Fibroblast of mammary gland (primary cell): ENCODE measurements at places on chromosomes 7 and 10.

GRCh38 chr7:45874408-45875131, 1.7 kb upstream of the CCDC201 start:
- peak; percentile 69 for DNase-seq

- peak; percentile 48 for DNase-seq
Measured at GRCh38 chr10:23516530-23516929, 77.7 kb downstream of the OTUD1 start.

DNA sequence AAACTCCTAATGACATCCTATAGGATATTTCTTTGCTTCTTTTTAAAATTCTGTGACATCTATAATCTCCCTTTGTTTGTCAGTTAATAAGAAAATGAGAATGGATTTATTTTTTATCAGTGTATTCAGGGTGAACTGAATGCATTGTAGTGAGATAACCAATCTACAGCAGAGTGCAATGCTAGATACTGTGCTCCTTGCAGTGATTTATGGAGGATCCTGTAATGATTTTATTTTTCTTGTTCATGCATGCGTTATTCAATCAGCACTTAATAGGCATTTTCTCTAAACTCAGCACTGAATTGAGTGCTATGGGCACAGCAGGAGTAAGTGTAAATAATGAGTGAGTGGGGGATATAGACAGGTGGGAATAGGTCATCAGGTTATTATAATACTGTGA, 253.9 kb downstream of the CDK14 start:
- no peak for DNase-seq

DNA sequence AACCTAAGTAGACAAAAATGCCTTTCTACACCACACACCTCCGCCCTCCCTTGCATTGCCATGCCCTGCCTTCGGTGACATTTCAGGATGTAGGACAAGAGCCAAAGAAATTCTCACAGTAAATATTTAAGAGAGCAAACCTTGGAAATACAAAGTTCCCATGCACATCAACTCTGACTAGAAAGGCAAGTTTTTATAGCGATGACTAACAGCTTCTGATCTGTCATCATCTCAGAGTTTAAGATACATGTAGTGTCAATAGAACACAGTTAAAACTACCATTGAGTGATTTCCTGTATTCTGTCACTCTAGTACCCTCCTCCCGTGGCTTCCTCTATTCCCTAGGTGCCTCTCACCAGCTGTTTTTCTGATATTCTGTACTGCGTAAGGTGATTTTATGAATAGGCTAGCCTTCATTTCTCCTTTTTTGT, 20.7 kb downstream of the SLC16A9 start:
- DNase-seq, result no peak

GRCh38 chr7:150570556-150571465, 3.6 kb downstream of the GIMAP4 start:
- DNase-seq, result no peak

- no peak for DNase-seq
Measured at GRCh38 chr10:121460733-121461132, 137.5 kb downstream of the FGFR2 start.

- DNase-seq, result no peak
Measured at GRCh38 chr10:14838582-14839304, 637 bp downstream of the HSPA14 start.

GRCh38 chr7:77820967-77821366, 22.4 kb downstream of the PHTF2 start:
- DNase-seq, result no peak

DNA sequence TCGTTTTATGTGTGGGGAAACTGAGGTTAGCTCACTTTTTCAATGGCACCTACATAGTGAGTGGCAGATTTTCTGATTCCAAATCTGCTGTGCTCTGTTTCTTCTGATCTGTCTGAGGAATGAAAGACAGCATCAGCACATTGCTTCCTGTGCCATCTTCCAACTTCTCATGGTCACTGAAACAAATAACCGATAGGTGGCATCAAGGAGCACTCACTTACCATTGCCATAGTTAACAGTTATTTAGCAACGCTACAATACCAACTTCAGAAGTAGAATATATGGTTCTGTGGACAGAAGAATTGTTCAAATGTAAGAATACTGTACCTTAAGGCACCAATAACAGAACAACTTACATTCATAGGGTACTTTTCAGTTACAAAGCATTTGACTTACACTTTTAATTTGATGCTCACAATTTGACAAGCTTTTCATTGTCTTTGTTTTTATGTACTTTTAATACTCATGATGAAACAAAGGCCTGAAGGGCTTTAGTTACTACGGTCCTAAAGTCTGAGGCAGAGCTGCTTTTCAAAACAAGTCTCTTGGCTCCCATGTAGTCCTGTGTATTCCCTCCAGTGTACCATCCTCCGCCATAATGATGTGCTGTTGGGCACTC, 228.9 kb upstream of the TCF7L2 start:
- peak; percentile 59 for DNase-seq

GRCh38 chr7:88919478-88920131, 124.1 kb upstream of the TEX47 start:
- DNase-seq, result no peak

- no peak for DNase-seq
Measured at GRCh38 chr7:29190349-29191045, 4.1 kb upstream of the CHN2 start.

DNA sequence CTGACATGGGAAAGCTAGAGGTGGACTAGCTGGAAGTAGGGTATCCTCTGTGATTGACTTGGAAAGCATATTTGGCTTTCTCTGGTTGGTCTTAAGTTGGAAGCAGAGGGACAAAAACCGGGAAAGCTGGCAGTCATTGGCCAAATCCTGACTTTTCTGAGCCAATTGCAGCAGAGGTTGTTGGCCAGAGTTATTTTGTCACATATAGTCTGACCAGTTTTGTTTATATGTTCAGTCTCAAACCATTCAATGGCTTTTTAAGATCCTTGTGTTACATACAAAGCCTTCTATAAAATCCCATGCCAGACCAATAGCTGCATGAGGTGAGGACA, 6.3 kb downstream of the CFAP69 start:
- DNase-seq, result peak; percentile 73

DNA sequence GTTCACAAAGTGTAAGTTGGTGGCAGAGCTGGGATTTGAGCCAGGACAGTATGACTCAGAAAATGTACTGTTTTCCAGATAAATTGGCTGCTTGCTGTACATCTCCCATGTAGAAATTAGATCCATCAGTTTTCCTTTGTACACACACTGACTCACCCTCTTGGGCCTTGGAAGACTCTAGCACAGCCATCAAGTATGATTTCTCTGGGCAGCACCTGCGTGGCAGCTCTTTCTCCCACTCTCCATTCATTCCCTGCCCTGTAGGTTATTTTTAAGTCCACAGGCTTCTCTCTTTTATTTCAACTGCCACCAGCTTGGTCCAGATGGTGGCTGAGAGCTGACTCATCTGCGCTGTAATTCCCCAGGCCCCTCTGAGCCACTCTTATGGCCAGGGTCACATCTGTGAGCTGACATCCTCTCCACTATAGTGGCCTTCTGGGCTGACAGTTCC, 28.3 kb upstream of the SDK1 start:
- peak; percentile 94 for DNase-seq

DNA sequence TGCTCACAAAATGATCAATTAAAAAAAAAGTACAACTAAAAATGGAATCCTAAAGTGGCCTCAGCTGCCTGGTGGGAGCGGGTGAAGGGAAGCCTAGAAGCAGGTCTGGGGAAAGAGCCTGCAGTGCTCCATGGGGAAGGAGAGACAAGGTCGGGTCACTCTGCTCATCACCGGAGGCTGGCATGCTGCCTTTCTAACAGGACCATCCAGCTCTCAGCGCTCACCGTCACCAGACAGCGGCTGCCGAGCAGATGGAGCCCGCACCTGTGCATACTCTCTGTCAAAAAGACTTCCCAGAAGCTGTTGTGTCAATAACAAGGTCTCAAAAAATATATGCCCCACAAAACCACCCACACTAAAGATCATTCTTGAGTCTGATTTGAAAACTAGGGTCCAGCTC, 112.8 kb downstream of the BAMBI start:
- no peak for DNase-seq

DNA sequence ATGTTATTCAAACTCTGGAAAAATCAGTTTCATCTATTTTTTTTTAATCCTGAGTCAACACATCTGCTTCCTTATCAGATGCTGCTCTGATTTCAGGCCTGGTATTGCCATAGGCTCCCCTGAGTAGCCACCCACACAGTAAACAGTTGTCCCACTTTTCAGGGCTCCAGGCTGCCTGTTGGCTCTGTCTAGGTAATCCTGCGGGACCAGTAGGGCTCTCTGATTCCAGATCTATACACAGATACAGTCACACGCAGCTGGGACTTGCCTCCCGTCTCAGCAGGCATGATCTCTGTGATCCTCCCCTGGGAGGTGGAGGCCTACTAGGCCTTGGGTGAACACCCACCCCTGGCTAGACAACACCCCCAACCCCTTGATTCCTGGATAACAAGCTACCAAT, 206.1 kb downstream of the CREB5 start:
- DNase-seq, result no peak

DNA sequence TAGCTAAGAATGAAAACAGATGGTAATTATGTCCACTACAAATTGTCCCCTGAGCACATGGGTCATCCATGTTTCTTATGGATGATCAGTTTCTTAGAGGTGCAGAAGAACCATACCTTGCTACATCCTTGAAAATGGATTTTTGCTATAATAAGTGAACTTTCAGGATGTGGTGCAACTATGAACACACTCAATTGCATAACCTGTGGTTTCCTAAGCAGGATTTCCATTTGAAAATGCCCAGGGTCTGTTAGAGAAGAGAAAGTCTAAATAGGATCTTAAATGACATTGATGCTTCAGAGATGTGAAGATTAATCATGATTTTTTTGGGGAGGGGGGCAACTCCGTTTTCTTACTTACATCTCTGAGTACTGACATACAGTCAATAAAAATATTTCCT, 39.6 kb upstream of the CACNB2 start:
- peak; percentile 42 for DNase-seq

- DNase-seq, result no peak
Measured at GRCh38 chr7:73373741-73374140, 45.8 kb downstream of the FKBP6 start.

GRCh38 chr7:34191162-34191561, 285.8 kb downstream of the BMPER start:
- DNase-seq, result no peak

GRCh38 chr10:75431180-75432111, at the start of gene LRMDA:
TSS of gene LRMDA (plus strand) at chr10:75431624.
- no peak for DNase-seq

GRCh38 chr10:7285522-7286322, 125.1 kb downstream of the SFMBT2 start:
- DNase-seq, result no peak

DNA sequence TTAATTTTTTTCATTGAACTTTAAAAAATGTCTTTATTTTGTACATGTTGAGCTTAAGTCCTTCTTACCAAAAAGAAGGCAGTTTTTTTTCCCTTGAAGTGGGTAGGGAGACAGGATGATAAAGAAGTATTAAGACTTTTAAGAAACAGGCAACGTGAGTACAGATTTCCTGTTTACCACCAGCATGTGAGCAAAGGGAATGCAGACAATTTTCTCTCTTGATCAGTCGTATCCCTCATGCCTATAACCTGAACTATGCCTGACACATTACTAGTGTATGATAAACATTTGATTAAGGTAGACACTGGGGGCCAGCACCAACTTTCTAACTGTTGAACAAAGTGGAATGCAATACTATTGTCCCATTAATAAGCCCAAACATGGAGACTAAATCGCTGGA, 8.8 kb upstream of the OR2A2 start:
- DNase-seq, result no peak

DNA sequence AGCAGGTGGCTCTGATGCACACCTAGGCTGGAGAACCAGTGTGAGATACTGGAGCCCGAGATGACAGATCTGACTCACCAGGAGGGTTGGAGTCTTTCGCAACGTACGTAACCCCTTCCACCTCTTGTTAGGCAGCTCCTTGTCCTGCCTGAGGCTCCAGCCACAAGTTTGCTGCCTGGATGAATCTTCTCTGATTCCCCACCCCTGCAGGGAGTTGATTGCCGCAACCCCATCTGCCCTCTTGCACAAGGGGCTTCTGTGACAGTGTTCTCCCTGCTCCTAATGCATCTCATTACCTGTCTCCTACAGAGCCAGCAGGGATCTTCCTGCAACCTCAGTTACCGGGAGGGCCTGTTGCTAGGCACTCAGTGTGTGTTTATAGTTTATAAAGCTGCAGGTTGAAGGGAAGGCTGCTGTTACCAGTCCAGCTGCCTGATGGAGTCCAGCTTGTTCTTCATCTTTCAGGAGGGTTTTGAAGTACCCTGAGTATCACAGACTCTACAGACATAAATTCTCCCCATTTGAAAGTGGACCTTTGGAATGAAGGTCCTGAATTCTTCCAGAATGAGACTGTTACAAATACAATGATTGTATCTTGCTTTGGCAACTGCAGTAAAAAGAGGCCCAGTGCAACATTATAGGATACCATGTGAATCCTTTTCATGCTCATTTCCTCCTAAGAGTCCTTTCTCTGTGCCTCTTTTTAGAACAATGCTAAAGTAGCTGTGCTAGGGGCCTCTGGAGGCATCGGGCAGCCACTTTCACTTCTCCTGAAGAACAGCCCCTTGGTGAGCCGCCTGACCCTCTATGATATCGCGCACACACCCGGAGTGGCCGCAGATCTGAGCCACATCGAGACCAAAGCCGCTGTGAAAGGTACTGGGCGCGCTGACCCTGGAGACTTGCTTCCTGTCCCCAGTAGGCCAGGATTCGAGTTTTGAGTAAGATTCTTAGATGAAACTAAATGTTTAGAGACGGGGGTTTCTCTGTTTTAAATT, 6.5 kb downstream of the MDH2 start:
- DNase-seq, result peak; percentile 81

GRCh38 chr10:110803830-110804338, 67.8 kb upstream of the PDCD4 start:
- DNase-seq, result peak; percentile 61

GRCh38 chr7:31082017-31082416, 29.9 kb downstream of the ADCYAP1R1 start:
- no peak for DNase-seq

DNA sequence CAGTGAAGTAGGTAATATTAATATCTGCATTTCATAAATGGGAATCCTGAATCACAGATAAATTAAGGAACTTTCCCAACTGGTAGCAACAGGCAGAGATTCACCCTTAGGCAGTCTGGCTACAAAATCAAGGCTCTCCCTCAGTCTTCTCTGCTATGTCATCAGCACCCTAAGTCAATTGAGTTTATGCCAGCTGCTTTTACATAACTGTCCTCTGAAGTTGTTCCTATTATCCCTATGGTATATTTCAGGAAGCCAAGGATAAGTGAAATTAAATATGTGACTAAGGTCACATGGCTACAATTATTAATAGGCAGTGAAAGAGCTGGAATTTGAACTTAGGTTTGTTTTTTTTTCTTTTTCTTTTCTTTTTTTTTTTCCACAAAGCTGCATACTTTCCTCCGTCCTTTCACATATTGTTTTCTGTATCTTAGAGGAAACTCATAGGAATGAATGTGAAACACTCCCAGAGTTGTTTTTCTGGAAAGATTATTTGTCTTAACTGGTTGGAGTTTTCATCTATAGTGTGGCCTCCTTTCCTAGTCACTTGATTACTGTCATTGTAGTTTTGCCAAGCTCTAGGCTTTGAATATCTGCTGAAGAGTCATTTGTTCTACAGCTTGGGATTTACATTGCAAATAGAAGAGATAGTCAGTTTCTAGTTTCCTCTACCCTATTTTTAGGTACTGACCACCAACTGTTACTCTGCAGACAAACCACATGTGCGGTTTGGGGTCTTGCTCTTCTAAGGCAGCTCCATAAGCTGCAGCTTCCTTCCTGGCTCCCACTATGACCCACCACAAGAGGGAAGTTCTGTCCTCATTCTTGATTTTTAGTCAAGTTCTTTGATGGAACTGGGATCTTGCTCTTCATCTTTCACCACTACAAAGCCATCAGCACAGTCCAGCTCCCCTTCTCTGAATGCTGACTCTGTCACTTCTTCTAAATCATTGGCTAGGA, 338.0 kb upstream of the KIAA1217 start:
- no peak for DNase-seq
